CD4-positive, alpha-beta memory T cell (primary cell): ENCODE measurements at places on chromosomes 12 and 14.

- DNase-seq: no peak
These were observed 161.7 kb downstream of the ALX1 start for GRCh38 chr12:85441741-85442140.

- no peak for DNase-seq
These were observed 18.9 kb upstream of the GPR132 start for GRCh38 chr14:105083926-105084685.

GRCh38 chr14:92515546-92516343, 2.2 kb downstream of the RIN3 start:
- no peak for DNase-seq

- no peak for DNase-seq
These were observed 405.4 kb downstream of the TMTC2 start for GRCh38 chr12:83092129-83092528.

DNA sequence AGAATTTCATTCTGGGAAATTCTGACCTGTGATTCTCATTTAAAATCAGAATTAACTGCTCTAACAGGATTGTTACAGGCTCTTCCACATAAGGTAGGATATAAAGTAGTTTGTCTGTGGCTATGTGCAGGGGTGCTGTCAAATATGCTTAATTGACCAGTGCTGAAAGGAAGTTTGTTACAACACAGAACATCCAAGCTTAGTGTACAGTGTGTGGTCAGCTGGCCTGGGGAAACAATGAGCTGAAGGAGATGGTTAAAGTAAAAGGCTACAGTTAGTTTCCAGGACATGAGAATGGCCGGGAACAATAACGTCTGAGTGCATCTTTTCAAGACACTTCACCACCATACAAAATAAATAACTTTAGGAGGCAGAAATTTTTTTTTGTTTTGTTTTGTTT, 68.0 kb downstream of the PKP2 start:
- DNase-seq: no peak

GRCh38 chr12:95446506-95446900, 27.4 kb upstream of the METAP2 start:
- DNase-seq: no peak
